A549 treated with CpdA at 1 μM for 4 hours (cell line): ENCODE measurements at places on chromosomes 5 and 9. TPM values are rescaled to one million over a fixed set of nuclear protein-coding genes. Genes with fewer than 3 reads are reported as not detected.

SMU1 gene
- total RNA-seq, result 19.6 to 23.6 TPM (median 20.2 TPM) in 5 replicates

NPR3 gene
- 20.5 to 25.1 TPM (median 21.7 TPM) in 5 replicates for total RNA-seq

PCDHGA1 gene
- 0.27 to 0.49 TPM (median 0.31 TPM) in 5 replicates for total RNA-seq

ALDH7A1 gene
- total RNA-seq, result 68.7 to 77.2 TPM (median 71.5 TPM) in 5 replicates

SLC6A7 gene
- 0.01 to 0.07 TPM in 2 of 5 replicates, not detected in the others for total RNA-seq

CMYA5 gene
- total RNA-seq, result 0.10 to 0.24 TPM (median 0.22 TPM) in 5 replicates

KCNN2 gene
- 0.15 to 0.21 TPM (median 0.16 TPM) in 4 of 5 replicates, not detected in the other for total RNA-seq
